ENCODE measurements at places on chromosomes 3 and 15.

GRCh38 chr3:45021524-45022297 is 4.4 kb upstream of the CLEC3B start:
- DNase-seq, result no peak

GRCh38 chr3:46130631-46131310 is 77.3 kb downstream of the CCR1 start:
- no peak for DNase-seq

GRCh38 chr3:126696701-126697267 is 7.3 kb upstream of the CHCHD6 start:
- no peak for DNase-seq

DNA sequence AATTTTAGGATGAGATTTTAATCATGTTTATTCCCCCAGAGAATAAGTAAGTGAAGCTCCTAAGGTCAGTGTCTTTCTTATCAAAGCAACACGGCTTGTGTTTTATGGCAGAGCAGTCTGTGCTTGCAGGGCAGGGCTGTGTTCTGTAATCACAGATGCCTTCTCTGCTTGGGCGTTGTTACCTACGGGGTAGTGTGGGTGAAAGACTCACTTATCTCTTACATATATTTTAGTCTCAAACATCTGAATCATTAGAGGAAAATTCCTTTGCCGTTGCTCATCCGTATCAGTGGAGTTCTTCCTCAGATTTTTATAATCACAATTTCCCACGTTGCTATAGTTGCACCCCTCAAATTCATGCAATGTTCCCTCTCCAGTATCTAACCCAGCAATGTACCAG is 271.7 kb upstream of the MEIS2 start:
- DNase-seq, result no peak

GRCh38 chr15:63595688-63596087 is 1.5 kb upstream of the FBXL22 start:
- DNase-seq, result no peak

DNA sequence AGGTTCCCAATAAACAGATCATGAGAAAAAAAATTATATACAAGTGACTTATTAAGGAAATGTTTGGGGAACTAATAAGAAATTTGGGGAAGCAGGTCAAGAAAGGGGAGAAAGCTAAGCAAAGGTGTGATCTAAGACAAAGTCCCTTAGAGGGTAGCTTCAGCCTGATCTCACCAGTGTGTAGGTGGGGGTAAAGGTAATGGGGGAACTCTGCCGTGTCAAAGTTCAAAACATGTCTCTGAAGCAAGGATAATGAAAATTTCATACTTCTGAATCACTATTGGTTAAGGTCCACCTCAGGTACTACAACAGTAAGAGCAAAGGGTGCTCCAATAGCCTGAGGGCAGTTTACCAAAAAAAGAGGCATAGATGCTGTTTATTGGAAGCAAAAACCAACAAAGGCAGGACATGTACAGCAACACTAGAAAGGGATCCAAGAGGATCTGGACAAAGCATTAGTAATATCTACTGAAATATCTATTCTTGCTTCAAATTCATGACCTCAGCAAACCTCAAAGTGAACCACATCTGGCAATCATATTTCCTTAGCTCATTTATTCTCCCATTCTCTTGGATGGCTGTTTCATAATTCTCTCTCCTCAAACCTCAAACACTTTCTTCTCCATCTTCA is 6.9 kb downstream of the ACAD11 start:
- no peak for DNase-seq

DNA sequence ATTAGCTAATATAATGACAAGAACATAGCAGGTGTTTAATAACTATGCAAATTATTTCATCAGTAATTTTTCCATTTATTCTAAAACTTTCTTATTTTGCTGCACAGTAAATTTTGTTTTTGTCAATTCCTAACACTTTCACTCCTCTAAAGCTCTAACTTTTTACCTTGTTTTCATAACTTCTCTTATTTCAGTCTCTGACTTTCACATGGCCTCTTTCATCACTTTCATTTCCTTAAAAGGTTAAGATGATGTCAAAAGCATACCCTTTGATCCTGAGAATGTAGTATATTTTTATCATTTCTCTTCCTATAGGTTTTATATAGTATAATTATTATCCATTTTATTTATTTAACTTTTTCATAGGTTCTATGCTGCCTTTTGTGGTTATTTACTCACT is 1325.8 kb upstream of the ALCAM start:
- DNase-seq, result no peak

All from stimulated activated CD8-positive, alpha-beta memory T cell treated with anti-CD3 and anti-CD28 coated beads, Interleukin-15, amount 100 ng/mL, for 48 hours (primary cell).